ENCODE measurements at places on chromosomes 2 and 18.

DNA sequence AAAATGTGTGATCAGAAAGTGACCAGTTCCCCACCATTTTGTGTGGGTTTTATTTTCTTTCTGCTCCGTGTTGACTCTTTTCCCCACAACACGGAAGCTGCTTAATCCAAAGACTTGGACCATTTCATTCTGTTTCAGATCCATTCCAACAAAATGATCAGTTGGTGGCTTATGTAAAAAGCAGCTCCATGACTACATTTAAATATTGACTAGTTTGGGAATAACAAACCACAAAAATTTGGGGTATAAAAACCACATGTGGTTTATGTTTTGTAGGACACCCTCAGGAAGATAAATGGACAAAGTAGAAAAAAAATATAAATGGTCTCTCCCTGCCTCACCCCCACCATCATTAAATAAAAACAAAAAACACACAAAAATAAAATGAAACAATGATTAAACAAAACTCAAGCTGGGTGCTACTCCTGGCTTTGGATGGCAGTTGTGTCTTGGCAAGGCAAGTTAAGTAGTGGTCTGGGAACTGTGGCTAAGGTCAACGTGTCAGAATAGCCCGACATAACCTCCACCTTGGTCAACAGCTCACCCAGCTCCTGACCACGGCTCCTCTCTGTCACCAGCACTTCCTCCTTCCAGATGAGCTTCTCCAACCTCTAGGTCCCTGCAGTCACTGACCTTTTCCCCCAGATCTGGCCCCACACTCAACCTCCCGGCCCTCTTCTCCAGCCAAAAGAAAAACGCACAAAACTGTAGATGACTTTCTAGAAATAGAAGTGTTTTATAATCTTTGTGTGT, 12.8 kb upstream of the WIPF1 start:
- peaks cover 98% of the 10 kb centered on the region for H3K4me1 ChIP-seq
- no peak for DNase-seq
- peak overlapping the region; percentile 3 for H3K4me3 ChIP-seq
- peak overlapping the region; percentile 99 for H3K27ac ChIP-seq
- no peaks in the 10 kb centered on the region for H3K36me3 ChIP-seq

DNA sequence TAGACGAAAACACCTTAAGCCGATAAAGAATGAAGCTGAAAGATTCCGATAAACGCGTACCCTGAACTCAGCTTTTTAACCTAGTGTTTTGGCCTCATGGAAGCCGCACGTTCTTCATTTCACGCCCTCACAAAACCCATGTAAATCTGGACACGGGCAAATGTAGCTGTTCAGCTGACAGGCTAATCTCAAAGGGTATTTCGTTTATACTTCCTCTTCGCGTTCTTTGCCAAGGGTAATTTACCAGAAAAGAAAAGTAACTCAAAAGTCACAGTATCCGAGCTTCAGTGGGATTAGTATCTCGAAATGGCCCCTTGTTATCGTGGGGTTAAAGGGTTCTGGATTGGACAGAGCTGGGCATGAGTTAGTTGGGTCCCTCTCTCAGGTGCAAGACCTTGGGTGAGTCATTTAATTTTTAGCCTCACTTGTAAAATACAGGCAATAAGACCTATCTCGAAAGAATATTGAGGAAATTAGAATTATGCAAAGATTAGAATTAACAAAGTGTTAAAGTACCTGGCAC, 22.0 kb upstream of the STPG4 start:
- peaks cover 5% of the 10 kb centered on the region for H3K27me3 ChIP-seq
- H3K36me3 ChIP-seq: peaks cover 9% of the 10 kb centered on the region
- H3K27ac ChIP-seq: peak overlapping the region; percentile 100
- peaks cover 35% of the 10 kb centered on the region for H3K4me1 ChIP-seq
- H3K4me3 ChIP-seq: peak overlapping the region; percentile 95

- H3K4me1 ChIP-seq: peaks cover 95% of the 10 kb centered on the region
- peak overlapping the region; percentile 54 for H3K4me3 ChIP-seq
- H3K36me3 ChIP-seq: peaks cover 8% of the 10 kb centered on the region
- peak overlapping the region; percentile 63 for H3K27ac ChIP-seq
- no peaks in the 10 kb centered on the region for H3K27me3 ChIP-seq
Measured at GRCh38 chr2:161170958-161171932, 11.0 kb downstream of the TANK start.

DNA sequence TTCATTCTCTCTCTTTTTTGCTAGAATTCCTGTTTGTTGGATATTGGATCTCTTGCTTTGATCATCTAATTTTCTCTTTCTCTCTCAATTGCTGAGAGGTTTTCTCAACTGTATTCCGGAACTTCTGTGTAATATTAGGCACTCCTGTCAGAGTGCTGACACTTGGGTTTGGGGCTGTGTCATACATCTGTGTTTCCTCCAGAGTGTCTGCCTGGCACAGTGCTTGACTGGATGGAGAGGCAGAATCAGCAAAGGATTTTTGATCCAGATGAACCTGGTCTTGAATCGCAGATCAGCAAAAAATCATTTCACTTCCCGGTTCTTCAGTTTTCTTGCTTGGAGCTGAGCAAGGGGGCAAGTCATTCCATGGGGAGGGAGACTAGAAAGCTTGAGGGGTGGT, 87.7 kb upstream of the CXCR4 start:
- peak overlapping the region; percentile 46 for H3K4me3 ChIP-seq
- no peak for DNase-seq
- H3K4me1 ChIP-seq: peaks cover 65% of the 10 kb centered on the region
- no peaks in the 10 kb centered on the region for H3K27me3 ChIP-seq
- peaks cover 6% of the 10 kb centered on the region for H3K36me3 ChIP-seq
- peak overlapping the region; percentile 99 for H3K27ac ChIP-seq

GRCh38 chr2:186675380-186675779, 18.5 kb upstream of the FAM171B start:
- no peak overlapping the region for H3K27ac ChIP-seq
- peaks cover 29% of the 10 kb centered on the region for H3K36me3 ChIP-seq
- H3K27me3 ChIP-seq: no peaks in the 10 kb centered on the region
- no peaks in the 10 kb centered on the region for H3K4me1 ChIP-seq
- no peak for DNase-seq

- H3K36me3 ChIP-seq: no peaks in the 10 kb centered on the region
- no peak overlapping the region for H3K4me3 ChIP-seq
- no peaks in the 10 kb centered on the region for H3K4me1 ChIP-seq
Measured at GRCh38 chr18:38241736-38242135, 676.1 kb upstream of the CELF4 start.

Measured in naive B cell (primary cell).